ENCODE measurements at places on chromosomes 6 and 20.

GRCh38 chr20:33664762-33665144 lies 2.0 kb upstream of the ACTL10 start:
- DNase-seq = no peak

DNA sequence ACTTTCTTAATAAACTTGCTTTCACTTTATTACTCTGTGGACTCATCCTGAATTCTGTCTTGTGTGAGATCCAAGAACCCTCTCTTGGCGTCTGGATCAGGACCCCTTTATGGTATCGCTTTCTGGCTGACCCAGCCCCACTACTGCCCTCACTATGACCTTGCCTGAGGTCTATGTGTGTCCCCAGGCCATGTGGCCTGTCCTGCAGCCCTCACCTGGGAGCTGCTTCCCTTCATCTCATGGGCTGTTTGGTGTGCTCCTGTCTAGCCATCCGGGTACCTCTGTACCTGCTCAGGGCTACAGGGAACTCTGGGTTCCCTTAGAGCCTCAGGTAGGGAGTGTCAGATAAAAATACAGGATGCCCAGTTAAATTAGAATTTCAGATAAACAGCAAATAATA lies 94.5 kb downstream of the SCP2D1 start:
- no peak for DNase-seq

DNA sequence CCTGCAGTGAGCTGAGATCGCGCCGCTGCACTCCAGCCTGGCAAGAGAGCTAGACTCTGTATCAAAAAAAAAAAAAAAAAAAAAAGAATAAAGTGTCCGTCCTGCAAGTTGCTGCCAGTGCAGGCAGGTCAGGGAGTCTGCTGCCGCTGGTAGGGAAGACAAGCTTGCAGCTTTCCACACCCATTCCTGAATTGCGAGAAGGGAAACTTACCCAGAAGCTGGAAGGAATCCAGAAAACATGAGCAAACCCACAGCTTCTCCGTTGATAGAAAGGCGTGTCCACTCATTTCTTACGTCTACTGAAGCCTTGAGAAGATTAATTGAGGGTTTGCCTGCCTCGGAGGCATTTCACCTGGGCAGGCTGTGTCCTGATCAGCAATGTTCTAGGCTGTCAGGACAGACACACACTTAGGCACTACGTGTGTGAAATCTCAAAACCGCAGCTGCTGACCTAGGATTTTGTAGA lies 61.6 kb upstream of the DSP start:
- DNase-seq = peak; percentile 91

- no peak for DNase-seq
Measured at GRCh38 chr6:150169609-150170008, 26.8 kb downstream of the PPP1R14C start.

DNA sequence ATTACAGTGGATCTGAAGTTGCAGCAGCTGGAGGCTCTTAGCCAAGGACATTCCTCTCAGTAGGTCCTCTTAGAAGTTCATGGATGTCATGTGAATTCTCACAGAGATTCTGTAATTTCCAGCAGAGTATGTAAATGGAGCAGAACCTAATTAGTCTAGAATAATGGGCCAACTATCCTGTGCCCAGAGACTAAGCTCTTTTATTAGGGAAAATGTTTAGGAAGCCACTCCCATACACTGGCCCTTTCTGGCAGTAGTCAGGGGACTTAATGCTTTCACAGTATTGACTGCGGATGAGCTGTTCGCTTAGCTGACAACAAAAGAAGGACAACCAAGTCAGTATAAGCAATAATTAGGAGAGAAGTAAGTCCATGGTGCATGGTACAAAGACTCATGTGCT lies 43.8 kb upstream of the KIF16B start:
- no peak for DNase-seq

GRCh38 chr20:36975099-36975818 lies 23.8 kb upstream of the SAMHD1 start:
- DNase-seq = no peak

- no peak for DNase-seq
Measured at GRCh38 chr6:33770124-33770832, 18.7 kb downstream of the LEMD2 start.

GRCh38 chr20:57374931-57375651 lies 16.1 kb upstream of the RBM38 start:
- no peak for DNase-seq

DNA sequence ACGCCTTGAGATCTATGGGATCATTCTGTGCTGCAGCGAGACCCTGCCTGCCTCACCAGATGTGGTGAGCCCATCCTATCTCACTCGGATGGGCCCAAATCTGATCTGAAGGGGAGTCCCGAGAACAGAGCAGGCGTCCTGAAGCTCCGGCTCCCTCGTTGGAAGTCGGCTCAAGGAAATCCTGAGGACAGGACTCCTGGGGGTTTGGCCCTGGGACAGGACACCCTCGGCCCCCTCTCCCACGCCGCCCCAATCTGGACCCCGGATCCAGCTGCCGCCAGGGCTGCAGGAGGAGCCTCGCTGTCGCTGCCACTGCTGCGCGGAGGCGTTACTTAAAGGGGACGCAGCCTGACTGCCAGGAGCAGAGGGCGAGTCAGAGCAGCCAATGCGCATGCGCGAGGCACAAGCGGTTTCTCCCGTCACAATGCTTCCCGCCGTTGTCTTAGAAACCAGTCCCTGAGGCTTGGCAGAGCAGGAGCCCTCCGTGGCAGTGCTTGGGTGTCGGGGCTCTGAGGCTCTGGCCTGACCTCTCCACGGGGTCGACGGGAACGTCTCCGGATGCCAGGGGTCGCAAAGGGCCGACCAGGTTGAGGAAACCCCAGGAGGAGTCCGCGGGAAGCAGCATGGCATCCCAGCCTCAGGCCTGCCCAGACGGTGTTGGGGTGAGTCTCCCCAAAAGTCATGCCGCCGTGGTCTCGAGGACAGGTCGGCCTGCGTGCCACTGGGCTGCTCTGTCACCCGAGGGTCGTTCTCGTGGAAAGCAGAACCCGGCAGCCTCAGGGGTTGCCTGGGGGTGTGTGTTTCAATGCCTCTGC lies 1567.8 kb upstream of the DEFB115 start:
- DNase-seq = no peak

DNA sequence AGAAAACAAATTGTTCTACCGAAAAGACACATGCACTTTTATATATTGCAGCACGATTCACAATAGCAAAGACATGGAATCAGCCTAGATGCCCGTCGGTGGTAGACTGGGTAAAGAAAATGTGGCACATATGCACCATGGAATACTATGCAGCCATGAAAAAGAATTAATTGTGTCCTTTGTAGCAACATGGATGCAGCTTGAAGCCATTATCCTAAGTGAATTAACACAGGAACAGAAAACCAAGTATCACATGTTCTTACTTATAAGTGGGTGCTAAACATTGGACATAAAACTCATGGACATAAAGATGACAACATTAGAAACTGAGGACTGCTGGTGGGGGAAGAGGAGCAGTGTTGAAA lies 32.4 kb downstream of the RALGAPB start:
- DNase-seq = no peak

GRCh38 chr6:117498159-117498558 lies 15.7 kb downstream of the DCBLD1 start:
- DNase-seq = no peak

DNA sequence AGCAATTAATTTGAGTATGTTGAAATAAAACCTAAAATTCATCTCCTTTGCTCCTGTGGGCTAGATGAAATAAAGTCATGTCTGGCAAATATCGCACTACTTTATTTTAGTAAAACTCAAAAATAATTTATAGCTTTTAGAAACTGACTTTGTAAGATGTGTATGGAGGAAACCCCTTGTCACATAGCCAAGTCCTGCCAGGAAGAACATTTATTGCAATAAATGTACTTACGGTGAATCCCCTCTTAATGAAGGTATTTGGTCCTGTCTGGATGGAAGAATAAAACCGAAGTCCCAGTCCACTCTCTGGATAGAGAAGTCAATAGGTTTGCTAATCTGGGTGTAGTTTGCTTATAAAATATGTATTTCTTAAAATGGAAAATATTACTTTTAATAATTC lies 1226.8 kb upstream of the MAP3K7 start:
- no peak for DNase-seq

DNA sequence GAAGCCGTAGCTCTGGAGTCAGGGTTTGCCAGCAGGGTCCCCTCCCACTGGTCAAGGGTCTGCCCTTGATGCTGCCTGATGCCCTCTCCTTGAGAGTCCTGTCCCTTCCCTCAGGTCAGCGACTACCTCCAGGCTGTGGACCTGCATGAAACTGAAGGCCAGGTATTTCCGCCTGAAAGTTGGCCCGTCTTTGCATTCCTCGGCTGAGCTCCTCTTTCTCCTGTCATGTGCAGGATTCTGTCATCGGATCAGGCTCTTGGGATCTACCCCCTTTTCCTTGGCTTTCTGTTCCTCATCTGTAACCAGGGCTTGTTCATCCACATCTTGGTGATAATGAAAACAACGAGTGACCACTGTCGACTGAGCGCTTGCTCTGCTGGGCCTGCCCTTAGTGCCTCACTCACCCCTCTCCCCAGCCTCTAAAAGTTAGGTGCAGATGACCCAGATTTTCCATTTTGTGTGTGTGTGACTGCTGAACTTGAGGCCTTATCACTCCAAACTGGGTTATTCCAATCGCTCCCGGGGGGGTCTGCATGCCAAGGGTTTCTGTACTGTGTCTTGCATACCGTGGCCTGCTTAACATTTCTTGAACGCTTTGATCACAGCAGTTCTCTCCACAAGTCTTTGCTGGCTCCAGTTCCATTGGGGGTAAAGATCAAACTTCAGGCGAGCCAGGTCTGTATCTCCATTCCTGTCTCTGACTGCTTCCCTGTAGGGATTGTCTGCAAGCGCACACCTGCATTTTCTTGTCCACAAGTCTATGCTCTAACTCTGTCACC lies 81.6 kb downstream of the DTD1 start:
- no peak for DNase-seq

GRCh38 chr6:169345146-169345545 lies 91.5 kb upstream of the THBS2 start:
- no peak for DNase-seq

DNA sequence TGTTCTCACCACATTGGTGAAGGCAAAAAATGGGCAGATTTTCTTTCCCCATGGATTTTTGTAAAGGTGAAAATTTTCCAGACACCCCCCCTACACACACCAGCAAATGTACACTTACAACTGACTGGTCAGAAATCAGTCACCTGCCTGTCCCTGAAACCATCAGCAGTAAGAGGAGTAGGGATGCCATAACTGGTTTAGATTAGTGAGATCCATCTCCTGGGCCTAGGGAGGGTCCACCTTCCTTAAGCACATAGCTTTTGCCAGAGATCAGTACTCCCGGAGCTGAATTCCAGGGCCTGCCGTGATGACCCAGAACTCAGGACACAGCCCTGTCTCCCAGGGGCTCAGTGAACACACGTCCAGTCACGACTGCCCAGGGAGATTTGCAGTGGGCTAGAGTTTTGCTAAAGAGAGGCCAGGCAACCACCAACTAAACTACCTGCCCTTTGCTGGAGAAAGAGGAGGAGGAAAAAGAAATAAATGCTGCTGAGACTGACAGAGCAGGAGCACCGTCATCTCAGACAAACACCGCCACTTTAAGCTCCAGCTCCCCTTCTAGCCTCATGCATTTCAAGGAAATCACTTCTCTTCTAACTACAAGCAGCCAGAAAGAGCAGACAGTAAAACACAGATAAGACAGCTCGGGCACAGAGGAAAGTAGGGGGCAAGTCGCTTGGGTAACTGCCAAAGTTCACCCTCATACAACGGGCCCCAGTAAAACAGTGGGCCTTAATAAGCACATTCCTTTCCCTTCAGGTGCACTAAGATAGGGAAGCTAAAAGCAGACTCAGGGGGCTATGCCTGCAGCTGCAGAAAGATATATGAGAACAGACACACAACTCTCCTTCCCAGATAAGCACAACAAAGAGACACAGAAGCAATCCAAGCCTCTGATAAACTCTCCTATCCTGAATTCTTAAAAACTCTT lies 82.6 kb upstream of the SPTLC3 start:
- no peak for DNase-seq

DNA sequence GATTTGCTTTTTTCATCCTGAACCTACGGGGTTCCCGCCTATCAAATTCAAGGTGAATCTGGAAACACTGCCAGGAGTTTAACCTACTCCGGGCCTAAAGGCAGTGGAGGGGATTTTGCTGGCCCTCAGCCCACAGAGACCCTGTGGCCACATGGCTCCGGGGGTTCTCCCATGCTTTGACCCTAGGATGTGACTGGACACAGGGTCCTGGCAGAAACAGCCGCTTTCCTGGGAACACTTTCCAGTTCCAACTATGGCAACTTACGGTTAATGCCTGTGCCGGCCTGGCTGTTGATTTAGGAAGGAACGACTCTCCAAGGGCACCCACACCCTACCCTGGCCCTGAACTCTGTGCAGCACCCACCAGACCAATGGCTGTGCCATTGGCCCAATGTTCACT lies 141.7 kb upstream of the RPS6KA2 start:
- no peak for DNase-seq

- peak; percentile 83 for DNase-seq
Measured at GRCh38 chr20:37534401-37535157, 6.9 kb upstream of the BLCAP start.

DNA sequence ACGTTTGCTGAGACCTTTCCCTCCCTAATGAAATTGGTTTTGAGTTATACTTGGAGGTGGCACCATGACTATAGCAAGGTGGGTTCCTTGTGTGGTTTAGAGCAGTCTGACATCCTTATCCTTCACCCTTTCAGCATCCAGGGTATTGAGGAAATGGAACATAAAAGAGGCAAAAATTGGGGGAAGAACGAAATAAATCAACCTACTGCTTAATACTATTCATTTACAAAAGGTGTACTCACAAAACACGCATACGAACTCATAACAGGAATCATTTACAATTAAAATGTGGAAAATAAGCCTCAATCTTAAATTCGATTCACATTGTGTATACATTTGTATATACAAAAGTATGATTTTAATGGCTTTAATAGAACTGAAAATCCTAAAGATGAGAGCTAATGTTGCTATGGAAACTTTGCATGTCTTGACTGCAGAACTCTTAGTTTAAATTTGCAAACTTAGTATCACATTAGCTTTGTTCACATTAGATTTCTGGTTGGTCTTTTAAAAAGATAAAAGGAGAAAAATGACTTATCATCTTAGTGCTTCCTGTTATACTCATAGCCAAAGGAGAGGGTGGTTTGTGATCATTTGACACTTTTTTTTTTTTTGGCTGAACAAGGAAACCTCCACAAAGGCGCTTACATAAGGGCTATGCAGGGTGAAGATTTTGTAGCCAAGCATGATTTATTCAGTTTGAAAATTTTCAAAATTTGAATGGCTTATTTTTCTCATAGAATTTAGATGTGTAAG lies 76.1 kb upstream of the ATXN1 start:
- no peak for DNase-seq

GRCh38 chr20:59024111-59024530 lies 4.9 kb downstream of the TUBB1 start:
- no peak for DNase-seq

GRCh38 chr6:149513915-149514314 lies 29.1 kb upstream of the ZC3H12D start:
- DNase-seq = no peak

- DNase-seq = no peak
Measured at GRCh38 chr6:29451471-29452193, 5.2 kb downstream of the OR11A1 start.

GRCh38 chr20:16203096-16203495 lies 370.2 kb downstream of the KIF16B start:
- DNase-seq = no peak

- no peak for DNase-seq
Measured at GRCh38 chr20:10708351-10709185, 34.8 kb upstream of the JAG1 start.
